ENCODE measurements at places on chromosomes 1 and 21. TPM values are rescaled to one million over a fixed set of nuclear protein-coding genes. Genes with fewer than 3 reads are reported as not detected.

COL11A1 gene
- total RNA-seq, result 0.37 TPM

ACKR1 gene
- total RNA-seq, result not detected

KRTAP20-4 gene
- not detected for total RNA-seq

XCL2 gene
- total RNA-seq, result not detected

VWA5B1 gene
- not detected for total RNA-seq

ESRRG gene
- total RNA-seq, result not detected

MPL gene
- not detected for total RNA-seq

FAM151A gene
- total RNA-seq, result not detected

CFHR2 gene
- not detected for total RNA-seq

FABP3 gene
- 204 TPM for total RNA-seq

NT5C1A gene
- not detected for total RNA-seq

ATP1A2 gene
- not detected for total RNA-seq

MIXL1 gene
- not detected for total RNA-seq

C2CD4D gene
- total RNA-seq, result not detected

RNU1-4 gene
- total RNA-seq, result under 0.01 TPM

FALEC gene
- total RNA-seq, result not detected

IVL gene
- under 0.01 TPM for total RNA-seq

OR2T3 gene
- not detected for total RNA-seq

MROH7 gene
- total RNA-seq, result 0.37 TPM

TMEM269 gene
- not detected for total RNA-seq

TDRD5 gene
- not detected for total RNA-seq

SMYD3 gene
- 19.2 TPM for total RNA-seq

ROR1 gene
- total RNA-seq, result 41.2 TPM

DYNLT5 gene
- total RNA-seq, result 0.73 TPM

PEAR1 gene
- 1.1 TPM for total RNA-seq

AMY1C gene
- not detected for total RNA-seq

LACTBL1 gene
- total RNA-seq, result not detected

WNT3A gene
- not detected for total RNA-seq

PRR9 gene
- not detected for total RNA-seq

NOC2L gene
- 120 TPM for total RNA-seq

RIPPLY3 gene
- total RNA-seq, result not detected

ATP13A2 gene
- 40.3 TPM for total RNA-seq

STXBP3 gene
- 38.1 TPM for total RNA-seq

CDC42BPA gene
- 39.3 TPM for total RNA-seq

RGSL1 gene
- not detected for total RNA-seq

SESN2 gene
- total RNA-seq, result 19.1 TPM

KCNJ15 gene
- 16.6 TPM for total RNA-seq

C1orf94 gene
- total RNA-seq, result under 0.01 TPM

UBXN11 gene
- total RNA-seq, result 6.5 TPM

AUNIP gene
- total RNA-seq, result 2.6 TPM

ERICH3 gene
- total RNA-seq, result not detected

CAMSAP2 gene
- 23.9 TPM for total RNA-seq

DEPDC1 gene
- 44.8 TPM for total RNA-seq

CITED4 gene
- 7.8 TPM for total RNA-seq

DCDC2B gene
- not detected for total RNA-seq

C1orf141 gene
- not detected for total RNA-seq

CCDC185 gene
- not detected for total RNA-seq

AGRN gene
- total RNA-seq, result 9.9 TPM

UBQLN4 gene
- 14.3 TPM for total RNA-seq

GNAT2 gene
- total RNA-seq, result not detected

ANKRD35 gene
- total RNA-seq, result 2.9 TPM

CD52 gene
- 0.98 TPM for total RNA-seq

LYST gene
- total RNA-seq, result 59.4 TPM

PADI1 gene
- total RNA-seq, result not detected

S100A7 gene
- total RNA-seq, result not detected

DMRTA2 gene
- not detected for total RNA-seq
